ENCODE measurements at places on chromosomes 7 and 10.

DNA sequence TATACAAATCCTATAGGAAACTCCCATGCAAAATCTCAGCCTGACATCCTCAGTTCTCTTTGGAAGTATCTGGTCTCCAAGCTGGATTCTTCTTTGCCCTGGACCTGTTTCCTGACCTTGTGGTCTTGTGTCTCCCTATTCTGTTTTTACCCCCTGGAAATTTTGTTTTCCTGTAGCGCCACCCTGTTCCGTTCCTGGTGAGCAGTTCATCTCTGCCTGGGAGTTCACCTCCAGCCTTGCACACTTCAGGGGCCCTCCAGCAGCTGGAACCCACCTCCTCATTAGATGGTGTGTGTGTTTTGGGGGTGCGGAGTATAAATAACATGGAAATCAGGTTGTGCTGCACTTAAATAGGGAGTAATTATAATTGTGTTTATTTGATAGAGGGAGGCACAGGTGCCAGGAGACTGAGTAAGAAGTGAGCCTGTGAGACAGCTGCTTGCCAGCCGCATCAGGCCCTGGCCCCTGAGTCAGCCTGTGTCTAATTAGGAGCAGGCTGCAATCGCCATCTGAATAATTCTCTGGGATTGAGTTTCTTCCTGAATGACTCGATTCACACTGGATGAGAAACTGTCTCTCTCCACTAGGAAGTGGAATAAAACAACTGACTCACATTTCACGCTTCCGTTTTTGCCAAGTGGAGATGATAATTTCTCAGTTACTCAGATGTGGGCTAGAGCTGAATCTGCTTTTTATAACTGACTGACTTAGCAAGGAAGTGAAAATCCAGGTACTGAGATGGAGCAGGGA, 69.4 kb upstream of the HECTD2 start:
- DNase-seq = no peak

DNA sequence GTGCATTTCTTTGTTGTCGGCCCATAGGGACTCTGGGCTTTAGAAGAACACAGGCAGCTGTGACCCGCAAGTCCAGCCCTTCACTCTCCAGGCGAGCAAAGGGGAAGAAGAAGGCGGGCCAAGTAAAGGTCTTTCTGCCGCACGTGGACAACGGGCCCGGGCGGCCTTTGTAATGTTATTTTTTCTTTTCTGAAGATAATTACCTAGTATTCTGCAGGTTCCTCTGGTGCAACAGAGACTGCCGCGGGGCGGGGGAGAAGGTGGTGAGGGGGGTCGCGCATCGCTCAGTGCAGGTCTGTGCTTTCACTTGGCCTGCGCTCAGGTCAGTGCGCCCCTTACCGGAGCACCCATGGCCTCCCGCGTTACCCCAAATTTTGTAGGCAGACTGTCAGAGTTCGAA, 7.1 kb upstream of the TBX20 start:
- no peak for DNase-seq

DNA sequence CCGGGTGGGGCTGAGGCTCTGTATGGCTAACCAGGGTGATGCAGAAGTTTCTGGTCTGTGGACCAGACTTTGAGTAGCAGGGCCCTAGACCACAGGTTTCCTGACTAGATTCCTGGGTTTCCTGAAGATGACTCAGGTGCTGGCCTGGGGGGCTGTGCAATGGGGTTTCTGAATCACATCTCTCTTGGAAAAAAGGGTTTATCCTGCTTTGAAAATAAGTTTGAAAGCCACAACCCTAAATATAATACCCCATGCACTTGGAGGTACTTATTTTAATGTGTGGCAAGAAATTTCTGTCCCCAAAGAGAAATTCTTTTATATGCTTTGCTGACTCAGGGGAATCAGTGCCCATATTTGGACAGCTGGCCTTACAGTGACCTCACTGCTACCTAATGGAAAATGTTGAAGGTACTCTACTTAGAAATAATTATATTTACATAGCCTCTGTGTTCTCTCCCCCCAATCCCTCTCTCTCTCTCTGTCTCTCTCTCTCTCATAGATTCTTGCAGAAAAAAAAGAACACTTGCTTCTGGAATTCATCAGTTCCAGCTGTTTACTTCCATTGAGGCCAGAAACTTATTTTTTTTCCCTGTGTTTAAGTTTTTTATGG, 184.4 kb upstream of the LYZL2 start:
- DNase-seq = no peak

- no peak for DNase-seq
Measured at GRCh38 chr10:131948501-131948900, 33.2 kb downstream of the BNIP3 start.

- DNase-seq = no peak
Measured at GRCh38 chr10:96473866-96474265, 39.9 kb downstream of the TLL2 start.

- DNase-seq = no peak
Measured at GRCh38 chr7:47782022-47782421, 166.2 kb downstream of the PKD1L1 start.

DNA sequence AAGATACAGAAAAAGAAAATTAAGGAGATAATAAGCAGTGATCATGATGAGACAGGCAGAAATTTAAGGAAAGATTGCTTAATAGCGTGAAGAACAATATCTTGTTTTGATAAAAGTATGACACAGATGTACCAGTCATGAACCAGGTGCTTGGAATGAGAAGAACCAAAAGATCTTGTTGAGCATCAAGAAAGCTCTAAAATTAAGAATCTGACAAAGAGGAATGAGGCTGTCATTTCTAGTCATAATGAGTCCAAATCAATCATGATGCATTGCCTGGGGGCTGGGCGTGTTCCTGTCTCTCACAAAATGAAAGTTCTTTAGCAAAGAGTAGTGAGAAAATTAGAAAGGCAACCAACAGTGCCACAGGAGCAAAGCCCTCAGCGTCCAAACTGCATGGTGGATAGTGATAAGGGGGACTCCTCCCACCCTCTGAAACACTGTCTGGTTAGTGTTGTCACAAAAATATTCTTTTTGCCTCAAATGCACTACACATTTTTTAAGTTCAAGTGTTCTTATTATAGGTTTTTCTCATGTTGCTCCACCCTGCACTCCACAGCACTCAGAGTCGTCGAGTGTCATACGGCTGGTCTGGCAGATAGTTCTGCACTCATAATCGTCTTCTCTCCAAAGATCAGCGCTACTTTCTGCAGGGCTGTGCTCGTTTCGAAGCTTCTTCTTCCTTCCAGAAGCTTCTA, 439.6 kb downstream of the TNS3 start:
- no peak for DNase-seq

- no peak for DNase-seq
Measured at GRCh38 chr7:44541028-44541869, at the start of gene NPC1L1. Gene NPC1L1 (minus strand): TSS chr7:44541330. CDS start chr7:44541259, 71 bp downstream.

- DNase-seq = no peak
Measured at GRCh38 chr7:132779164-132779563, 202.9 kb upstream of the PLXNA4 start.

DNA sequence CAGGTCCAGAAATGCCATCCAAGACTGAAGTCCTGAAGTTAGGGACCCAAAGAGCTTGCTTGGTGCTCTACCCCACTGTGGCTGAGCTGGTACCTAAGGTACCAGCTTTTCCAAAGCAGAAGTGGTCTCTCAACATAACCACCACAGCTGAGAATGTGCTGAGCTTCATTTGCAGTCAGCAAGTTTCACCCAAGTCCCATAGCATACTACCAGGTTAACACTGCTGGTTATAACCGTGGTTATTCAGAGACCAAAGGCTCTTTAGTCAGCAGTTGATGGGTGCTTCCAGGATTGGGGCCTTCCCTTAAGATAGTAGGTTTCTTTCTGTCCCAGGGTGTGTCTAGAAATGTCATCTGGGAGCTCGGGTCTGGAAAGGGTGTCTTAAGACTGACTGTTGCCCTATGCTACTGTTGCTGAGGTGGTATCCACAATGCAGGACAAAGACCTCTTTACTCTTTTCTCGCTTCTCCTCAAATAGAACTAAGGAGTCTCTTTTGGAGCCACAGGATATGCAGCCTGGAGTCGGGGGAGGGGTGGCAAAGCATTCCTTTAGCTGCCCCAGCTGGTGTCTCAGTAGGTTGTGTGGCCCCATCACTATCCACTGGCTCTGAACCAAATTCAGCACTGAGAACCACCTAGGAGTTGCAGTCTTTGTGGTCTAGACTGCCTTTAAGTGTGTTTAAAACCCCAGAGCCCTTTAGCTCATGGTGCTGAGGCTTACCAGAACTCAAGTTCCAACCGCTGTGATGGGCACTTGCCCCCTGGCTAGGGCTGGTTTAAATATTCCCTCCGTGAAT, 354.9 kb upstream of the SEMA3C start:
- no peak for DNase-seq

GRCh38 chr10:103870516-103870915, 15.1 kb upstream of the SH3PXD2A start:
- no peak for DNase-seq

GRCh38 chr7:21317966-21318915, 109.6 kb upstream of the SP4 start:
- DNase-seq = no peak

GRCh38 chr7:157586426-157586955, 249.7 kb downstream of the DNAJB6 start:
- no peak for DNase-seq

DNA sequence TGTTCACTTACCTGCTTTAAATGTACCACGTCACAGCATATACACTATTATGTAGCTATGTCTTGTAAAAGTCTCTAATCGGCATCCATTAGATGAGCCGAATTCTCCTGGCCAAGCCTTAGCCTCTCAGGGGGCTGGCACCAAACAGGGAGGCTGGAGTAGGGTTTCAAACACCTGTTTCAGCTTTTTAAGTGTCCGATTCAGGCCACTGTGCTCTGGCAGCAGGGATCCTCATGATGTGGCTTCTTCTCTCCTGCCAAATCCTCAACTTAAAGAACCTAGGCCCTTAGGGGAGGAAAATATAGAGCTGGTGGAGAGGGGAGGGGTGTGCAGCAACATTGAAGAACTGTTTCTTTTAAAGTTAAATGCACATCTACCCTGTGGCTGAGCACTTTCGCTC, 68.5 kb upstream of the NFKB2 start:
- no peak for DNase-seq
